ENCODE measurements at places on chromosomes 5 and 9.

GRCh38 chr5:14212838-14213237 is 69.7 kb downstream of the TRIO start:
- no peak for DNase-seq

DNA sequence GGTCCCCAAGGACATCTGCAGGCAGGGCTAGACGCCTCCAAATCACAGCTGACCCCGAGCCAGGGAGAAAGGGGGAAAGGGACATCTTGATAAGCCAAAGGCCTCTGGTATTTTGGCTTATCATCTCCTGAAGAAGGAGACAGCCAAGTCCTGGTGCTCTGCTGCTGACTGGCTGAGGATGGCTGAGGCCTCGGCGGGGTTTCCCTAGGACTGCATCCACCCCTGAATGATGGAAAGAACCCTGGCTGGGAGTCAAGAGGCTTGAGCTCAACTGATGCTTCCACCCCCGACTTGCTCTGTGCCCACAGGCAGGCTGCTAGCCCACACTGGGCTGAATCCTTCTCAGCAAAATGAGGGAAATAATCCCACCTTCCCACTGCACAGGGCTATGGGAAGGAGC is 30.9 kb upstream of the HRH2 start:
- DNase-seq, result no peak

GRCh38 chr5:33925278-33925677 is 10.9 kb upstream of the RXFP3 start:
- DNase-seq, result no peak

- DNase-seq, result no peak
Measured at GRCh38 chr9:21931428-21931827, 62.8 kb downstream of the CDKN2A start.

- no peak for DNase-seq
Measured at GRCh38 chr5:36300927-36301540, 668 bp downstream of the RANBP3L start.

All from BJ (cell line).